Left lung (tissue), 14 donors: ENCODE measurements at places on chromosomes 13 and 19. TPM values are rescaled to one million over a fixed set of nuclear protein-coding genes. Genes with fewer than 3 reads are reported as not detected.

Gene PLIN4
- 1.0 TPM for polyA plus RNA-seq

Gene SIGLEC5
- not detected for polyA plus RNA-seq

Gene ZNF536
- polyA plus RNA-seq: 4.1 TPM

Gene PGLYRP2
- polyA plus RNA-seq: not detected

Gene SYT3
- polyA plus RNA-seq: 0.20 TPM
